NCI-H1436 treated with DMSO at 0.1 percent for 48 hours (cell line): ENCODE measurements at places on chromosomes 1 and 21.

GRCh38 chr1:96538111-96538641 is 183.4 kb upstream of the PTBP2 start:
- DNase-seq = no peak

DNA sequence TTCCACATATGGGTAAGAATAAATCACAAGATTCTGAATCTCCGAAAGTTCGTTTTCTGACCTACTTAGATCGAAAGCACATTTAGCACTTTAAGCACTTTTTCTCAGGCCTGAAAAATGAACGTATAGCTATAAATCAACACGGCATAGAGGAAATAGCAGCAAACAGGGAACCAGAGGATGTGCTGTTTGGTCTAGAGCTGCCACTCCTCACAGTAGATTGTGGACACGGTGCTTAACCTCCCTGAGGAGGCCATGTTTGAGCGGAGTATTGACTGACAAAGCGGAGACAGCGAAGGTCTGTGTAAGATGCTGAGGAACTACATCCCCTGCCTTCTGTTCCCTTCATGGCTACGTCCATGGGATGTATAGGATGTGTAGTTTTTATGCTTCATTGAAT is 452.8 kb upstream of the NCAM2 start:
- no peak for DNase-seq

- no peak for DNase-seq
Measured at GRCh38 chr1:102891868-102892625, 216.3 kb downstream of the COL11A1 start.

DNA sequence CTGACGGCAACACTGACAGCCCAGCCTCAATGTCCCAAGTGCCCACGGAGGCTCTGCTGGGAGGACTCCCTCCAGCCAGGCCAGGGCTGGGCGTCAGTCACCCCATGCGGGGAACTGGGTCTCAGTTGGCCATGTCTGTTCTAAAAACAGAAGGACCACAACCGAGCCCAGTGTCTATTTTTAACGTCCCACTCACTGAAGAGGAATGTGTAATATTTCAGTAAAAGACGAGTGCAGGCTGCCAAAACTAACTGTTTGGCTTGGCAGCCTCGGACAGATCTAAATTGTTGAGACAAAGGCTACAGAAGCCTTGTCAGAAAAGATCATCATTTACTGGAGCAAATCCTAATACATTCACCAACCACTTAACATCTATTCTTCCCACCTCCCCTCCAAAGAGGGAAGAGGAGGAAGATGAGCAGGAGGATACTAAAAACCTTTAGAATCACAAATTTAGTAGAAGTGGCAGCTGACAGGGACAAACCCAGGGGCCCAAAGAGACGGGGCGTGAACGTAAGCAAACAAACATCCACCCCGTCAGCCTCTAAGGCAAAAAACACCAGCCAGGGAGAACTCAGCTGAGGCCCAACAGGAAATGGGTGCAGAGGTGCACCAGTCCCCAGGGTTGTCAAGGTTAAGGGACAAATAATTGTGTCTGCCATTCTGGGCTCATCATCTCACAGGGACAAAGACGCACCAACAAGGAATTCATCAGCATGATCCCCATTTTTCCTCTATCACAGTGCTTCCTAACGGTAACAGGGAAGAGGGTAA is 18.7 kb downstream of the C1orf198 start:
- DNase-seq = no peak

GRCh38 chr1:115227346-115228082 is 110.5 kb downstream of the NGF start:
- DNase-seq = no peak

GRCh38 chr1:43783671-43784205 is 76.4 kb downstream of the ST3GAL3 start:
- no peak for DNase-seq

GRCh38 chr1:244672946-244673682 is 20.2 kb downstream of the DESI2 start:
- no peak for DNase-seq

- no peak for DNase-seq
Measured at GRCh38 chr1:246029616-246030015, 477.5 kb downstream of the SMYD3 start.

DNA sequence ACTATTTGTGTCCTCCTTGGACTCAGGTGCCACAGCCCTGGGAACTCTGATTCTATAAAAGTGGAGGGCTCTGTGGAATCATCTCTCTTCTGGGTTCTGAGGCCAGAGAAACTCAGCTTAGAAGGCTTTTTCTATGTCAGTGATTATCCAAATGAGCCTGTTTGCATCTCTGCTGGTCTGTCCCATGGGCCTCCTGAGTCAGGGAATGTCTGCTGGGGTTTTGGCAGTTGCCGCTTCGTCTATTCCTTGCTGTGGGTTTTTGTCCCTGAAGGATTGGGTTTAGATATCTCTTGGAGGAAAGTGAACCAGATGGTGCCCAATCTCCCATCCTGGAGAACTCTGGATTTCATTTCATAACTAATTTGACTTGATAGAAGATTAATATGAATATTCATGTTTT is 297.6 kb downstream of the HHAT start:
- no peak for DNase-seq

DNA sequence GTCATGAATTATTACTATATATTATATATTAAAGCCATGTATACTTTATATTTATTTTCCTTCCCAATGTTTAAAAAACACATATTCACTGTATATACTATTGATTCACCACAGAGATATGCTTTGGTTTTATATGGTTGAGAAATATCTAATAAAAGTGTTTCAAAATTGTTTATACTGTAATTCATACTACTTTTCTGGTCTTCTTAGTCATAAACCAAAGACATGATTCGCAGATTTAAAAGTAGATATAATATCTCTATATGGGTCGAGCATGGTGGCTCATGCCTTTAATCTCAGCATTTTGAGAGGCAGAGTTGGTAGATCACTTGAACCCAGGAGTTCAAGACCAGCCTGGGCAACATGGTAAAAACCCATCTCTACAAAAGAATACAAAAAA is 738.4 kb downstream of the USP25 start:
- no peak for DNase-seq

DNA sequence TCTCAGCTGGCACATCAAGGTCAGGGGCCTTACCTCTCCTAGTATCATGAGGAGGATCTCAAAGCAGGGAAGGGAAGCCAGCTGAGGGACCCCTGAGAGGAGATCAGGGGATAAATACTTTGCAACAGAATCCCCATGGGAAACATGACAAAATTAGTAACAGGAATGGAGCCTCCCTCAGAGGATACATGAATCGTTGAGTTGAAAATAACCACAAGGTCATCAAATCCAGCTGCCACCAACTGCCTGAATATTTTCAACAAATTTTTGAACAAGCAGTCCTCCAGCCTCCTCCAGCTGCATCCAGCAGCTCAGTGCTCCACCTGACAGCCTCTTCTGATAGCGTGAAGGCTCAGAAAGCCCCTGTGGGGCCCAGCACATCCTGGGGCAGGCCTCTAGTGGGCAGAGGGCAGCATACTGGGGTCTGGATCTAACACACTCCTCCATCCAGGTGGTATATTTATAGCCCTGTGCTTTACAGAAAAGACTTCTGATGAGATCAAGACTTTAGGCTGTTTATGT is 404.3 kb downstream of the NTNG1 start:
- no peak for DNase-seq

- no peak for DNase-seq
Measured at GRCh38 chr1:64948905-64949833, 17.2 kb downstream of the JAK1 start.

- no peak for DNase-seq
Measured at GRCh38 chr1:156001662-156002171, 19.0 kb downstream of the SSR2 start.

- DNase-seq = no peak
Measured at GRCh38 chr1:33624261-33624990, 152.0 kb downstream of the ZSCAN20 start.

GRCh38 chr1:204110894-204111633 is 38.1 kb downstream of the SOX13 start:
- peak; percentile 6 for DNase-seq

- DNase-seq = no peak
Measured at GRCh38 chr1:205922314-205922713, 20.9 kb downstream of the SLC26A9 start.

GRCh38 chr1:9069326-9070100 is at the start of gene SLC2A5:
Gene SLC2A5 (minus strand): TSS chr1:9069635. CDS start chr1:9069536, 99 bp downstream.
- no peak for DNase-seq

- DNase-seq = no peak
Measured at GRCh38 chr1:206776229-206776628, 3.9 kb upstream of the IL10 start.

DNA sequence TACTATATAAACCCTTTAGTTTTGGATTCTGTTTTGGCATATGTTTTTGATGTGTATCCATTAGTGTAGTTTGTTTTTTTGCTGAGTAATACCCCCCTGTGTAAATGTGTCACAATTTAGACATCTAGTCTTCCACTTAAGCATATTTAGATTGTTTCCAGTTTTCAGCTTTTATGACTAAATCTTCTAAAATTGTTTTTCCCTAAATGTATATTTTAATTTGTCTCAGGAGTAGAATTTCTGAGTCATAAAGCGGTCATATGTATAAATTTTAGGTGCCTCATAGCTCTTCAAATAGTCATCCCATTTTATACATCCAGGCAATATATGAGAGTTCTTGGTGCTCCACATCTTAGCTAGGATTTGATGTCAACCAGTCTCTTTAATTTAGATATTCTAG is 1348.0 kb downstream of the MRPL39 start:
- DNase-seq = no peak

- DNase-seq = no peak
Measured at GRCh38 chr1:78607334-78607927, 12.8 kb upstream of the IFI44L start.

GRCh38 chr1:73813716-73814115 is 384.3 kb downstream of the LRRIQ3 start:
- no peak for DNase-seq
